ENCODE measurements at places on chromosomes 1 and 21. TPM values are rescaled to one million over a fixed set of nuclear protein-coding genes. Genes with fewer than 3 reads are reported as not detected.

The THEM5 gene
- total RNA-seq, result not detected

The KCNA3 gene
- 74.0 TPM for total RNA-seq

The RAB4A gene
- total RNA-seq, result 44.6 TPM

The UBE2U gene
- total RNA-seq, result not detected

DNA sequence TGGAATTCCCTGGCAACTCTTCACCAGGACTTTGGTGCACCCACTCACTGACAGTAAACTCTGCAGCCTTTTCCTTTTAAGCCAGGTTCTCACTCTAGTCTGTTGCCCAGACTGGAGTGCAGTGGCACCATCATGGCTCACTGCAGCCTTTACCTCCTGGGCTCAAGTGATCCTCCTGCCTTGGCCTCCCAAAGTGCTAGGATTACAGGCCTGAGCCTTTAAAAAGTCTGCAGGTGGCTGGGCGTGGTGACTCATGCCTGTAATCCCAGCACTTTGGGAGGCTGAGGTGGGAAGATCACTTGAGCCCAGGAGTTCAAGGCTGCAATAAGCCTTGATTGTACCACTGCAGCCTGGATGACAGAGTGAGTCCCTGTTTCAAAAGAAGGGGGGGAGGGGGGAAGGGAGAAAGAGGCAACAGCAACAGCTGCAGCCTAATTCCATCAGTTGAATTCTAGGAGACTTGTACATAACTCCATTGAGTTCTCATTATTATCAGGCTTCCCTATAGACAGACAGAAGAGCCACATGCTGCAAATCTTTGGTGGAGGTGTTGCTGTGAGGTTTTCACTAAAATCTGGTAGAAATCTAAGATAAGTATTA, 8.1 kb upstream of the HNRNPR start:
- no peak for DNase-seq

GRCh38 chr1:92901699-92902405, 59.4 kb downstream of the DIPK1A start:
- DNase-seq, result no peak

DNA sequence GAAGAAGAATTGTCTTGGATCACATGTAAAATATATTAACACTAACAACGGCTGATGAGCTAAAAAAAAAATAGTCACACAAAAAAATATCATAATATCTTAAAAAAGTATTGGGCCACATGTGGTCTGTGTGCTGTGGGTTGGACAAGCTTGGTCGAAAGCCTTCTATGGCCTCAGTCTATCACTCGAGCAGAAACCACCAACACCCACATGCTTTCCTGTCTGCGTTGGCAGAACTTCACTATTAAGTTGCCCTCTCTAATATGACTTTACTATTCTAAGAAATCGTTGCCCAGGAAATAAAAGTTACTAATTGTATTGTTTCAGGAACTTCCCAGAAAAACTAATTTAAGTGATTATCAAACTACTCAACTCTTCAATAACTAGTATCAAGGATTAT, 28.2 kb upstream of the ETS2 start:
- DNase-seq, result no peak

DNA sequence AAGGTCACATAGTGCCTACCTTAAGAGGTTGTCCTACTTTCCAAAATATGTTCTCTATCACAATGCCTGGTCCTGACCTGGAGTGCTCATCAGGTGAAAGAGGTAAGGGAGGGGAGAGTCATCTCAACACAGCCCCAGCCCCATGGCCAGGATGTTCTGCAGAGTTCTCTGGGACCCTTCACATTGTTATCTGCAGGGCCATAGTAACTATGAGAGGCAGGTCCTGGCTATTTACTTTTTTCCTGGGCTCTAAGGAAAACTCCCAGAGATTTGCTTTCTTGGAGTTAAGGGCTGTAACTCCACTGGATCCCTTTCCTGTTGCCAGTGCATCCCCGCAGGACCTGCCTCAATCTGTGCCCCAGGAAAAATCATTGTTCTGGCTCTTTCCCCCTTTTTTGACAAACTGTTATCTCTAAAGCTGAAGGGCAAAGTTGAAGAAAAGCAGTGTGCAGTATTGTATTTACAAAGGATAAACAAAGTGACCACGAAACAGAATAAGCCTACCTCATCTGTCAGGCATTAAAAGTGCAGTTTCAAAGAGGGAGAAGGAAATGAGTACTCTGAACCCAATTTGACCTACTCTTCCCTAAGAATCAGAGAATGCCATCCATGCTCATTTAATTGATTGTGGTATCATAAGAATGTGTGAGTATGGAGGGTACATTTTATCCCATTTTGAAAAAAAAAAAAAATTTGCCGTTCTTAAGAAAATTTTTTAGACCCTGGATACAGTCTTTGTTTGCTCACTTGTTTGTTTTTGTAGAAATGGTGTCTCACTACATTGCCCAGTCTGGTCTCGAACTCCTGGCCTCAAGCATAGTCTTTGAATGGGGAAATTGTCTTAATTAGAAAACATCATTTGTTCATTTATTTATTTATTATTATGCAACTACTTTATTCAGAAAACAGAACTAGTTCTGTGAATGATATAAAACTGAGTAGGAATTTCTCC, 149.6 kb downstream of the RHOU start:
- no peak for DNase-seq

GRCh38 chr1:7432900-7433380, 338.2 kb upstream of the VAMP3 start:
- no peak for DNase-seq

- DNase-seq, result no peak
Observed at GRCh38 chr1:36652586-36652985, 169.9 kb upstream of the CSF3R start.

DNA sequence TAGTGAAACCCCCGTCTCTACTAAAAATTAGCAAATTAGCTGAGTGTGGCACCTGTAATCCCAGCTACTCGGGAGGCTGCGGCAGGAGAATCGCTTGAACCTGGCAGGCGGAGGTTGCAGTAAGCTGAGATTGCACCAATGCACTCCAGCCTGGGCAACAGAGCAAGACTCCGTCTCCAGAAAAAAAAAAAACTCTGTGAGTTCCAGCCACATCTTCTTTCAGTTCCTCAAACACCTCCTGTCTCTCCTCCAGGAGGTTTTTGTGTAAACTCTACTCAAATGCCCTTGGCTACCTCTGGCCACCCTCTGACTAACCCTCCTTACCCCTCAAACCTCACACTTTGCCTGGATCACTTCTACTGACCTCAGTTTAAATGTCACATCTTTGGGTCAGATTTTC, 38.1 kb downstream of the RCSD1 start:
- no peak for DNase-seq

DNA sequence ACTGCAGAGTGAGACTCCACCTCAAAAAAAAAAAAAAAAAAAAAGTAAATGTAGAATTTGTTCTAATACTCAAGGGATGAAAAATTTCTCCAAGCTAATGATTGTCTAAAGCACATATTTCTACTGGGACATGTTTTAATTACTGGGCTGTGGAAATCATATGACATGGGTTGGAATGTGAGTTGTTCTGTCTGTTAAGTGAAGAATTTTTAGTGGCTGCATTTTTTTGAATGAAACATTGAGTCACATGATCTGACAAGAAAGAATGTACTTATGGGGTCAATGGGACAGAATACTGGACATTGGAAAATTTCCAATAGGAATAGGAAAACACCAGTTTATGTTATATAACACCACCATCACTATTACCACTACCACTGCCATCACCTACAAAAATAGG, 123.8 kb upstream of the IVNS1ABP start:
- DNase-seq, result no peak

DNA sequence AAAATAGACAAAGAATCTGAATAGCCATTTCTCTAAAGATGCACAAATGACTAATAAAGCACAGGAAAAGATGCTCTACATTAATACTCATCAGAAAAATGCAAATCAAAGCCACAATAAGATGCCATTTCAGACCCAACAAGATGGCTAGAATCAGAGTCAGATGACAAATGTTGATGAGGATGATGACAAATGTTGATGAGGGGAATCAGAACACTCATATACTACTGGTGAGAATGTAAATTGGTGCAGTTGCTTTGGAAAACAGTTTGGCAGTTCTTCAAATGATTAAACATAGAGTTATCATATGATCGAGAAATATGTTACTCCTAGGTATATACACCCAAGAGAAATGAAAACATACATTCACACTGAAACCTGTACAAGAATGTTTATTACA, 33.9 kb downstream of the LRRC40 start:
- no peak for DNase-seq
